ENCODE measurements at places on chromosomes 6 and 20.

DNA sequence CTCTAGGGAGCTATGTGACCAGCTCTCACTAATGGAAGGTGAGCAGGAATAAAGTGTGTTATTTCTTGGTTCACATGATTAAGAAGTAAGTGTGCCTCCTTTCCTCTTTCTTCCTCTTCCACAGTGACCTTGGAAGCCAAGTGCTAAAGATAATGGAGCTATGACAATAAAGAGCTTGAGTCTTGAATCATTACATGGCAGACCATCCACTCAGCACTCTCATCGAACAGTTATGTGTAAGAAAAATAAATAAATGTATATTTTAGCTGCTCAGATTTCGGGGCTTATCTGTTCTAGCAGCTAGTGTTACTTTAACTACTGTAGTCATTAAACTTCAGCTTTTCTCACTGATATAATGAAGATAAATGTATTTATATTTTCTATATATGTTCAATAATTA is 72.9 kb downstream of the HDGFL1 start:
- DNase-seq: no peak

DNA sequence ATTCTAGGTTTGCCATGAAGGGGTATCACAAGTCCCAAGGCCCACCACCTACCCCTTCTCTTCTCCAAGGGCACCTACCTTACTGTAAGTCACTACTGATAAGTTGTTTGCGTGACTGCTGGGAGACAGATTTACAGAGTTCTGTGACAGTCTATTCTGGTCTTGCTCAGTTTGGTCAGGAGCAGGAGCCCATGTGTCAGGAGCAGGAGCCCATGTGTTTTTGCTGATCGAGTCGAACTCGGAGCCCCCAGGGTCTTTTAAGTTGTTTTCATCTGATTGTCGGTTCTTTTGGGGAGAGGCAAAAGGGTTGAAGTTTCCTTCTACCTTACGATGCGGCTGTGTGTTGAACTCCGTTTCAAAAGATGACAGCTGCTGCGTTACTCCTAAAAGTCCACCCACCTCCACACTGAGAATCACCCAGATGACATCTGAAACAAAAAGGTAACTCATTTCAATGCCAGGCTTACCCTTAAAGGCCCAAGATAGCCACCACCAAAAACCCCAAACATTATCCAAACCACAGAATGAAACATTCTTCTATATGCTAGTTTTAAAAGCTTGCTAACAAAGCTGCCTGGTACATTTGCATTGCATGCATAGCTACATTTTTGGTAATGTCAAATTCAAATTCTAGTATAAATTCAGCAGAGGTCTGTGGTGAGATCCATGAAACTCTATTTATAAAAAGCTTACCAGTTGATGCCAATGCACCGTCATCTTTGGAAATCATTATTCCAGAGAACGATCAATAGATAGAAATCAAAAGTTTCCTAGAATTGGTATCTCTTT is 50.5 kb upstream of the SPDEF start:
- DNase-seq: no peak

GRCh38 chr6:679282-679681 is 13.7 kb downstream of the EXOC2 start:
- no peak for DNase-seq

DNA sequence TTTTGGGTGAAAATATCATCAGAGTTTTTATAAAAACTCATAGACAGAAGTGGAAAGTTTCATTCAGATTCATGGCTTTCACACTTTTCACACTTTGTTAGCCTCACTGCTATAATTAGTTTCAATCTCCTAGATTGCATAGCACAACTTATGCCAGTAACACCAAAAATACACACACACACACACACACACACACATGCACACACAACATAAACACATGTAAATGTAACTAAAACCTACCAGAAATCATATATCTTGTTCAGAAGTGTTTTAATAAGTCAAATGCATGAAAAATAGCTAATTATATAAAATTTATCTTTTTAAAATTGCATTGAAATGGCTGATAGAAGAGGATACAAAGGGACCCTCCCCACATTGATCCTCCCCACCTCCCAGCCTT is 347.8 kb upstream of the SLC35B3 start:
- DNase-seq: no peak

DNA sequence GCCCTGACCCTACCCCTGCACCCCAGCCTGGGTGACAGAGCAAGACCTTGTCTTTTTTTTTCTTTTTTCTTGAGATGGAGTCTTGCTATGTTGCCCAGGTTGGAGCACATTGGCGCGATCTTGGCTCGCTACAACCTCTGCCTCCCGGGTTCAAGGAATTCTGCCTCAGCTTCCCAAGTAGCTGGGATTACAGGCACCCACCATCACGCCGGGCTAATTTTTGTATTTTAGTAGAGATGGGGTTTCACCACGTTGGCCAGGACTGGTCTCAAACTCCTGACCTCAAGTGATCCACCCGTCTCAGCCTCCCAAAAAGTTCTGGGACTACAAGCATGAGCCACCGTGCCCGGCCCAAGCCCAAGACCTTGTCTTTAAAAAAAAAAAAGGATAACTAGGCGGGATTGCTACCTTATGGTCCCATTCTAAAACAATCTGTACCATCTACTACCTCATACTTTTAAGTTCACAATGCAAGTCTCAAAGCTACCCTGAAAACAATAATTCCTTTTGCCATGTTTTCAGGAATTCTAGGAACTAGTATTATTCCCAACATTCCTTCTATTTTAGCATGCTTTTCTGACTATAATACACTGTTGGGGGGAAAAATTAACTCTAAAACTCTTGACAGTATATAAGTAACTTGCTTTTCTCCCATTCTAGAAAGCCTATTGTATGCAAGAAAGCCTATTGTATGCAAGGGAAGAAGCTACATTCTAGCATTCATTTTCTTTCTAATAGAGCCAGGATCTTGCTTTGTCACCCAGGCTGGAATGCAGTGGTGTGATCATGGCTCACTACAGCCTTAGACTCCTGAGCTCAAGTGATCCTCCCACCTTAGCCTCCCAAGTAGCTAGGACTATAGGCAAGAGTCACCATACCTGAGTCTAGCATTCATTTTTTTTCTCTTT is 6.6 kb downstream of the TUBB start:
- DNase-seq: peak; percentile 39

- no peak for DNase-seq
Observed at GRCh38 chr6:151534576-151534975, 40.8 kb downstream of the CCDC170 start.

- peak; percentile 75 for DNase-seq
Observed at GRCh38 chr6:16331384-16332174, 93.2 kb downstream of the GMPR start.

- no peak for DNase-seq
Observed at GRCh38 chr6:90044833-90045381, 150.6 kb downstream of the GJA10 start.

- DNase-seq: no peak
Observed at GRCh38 chr6:149419696-149420404, 19.8 kb downstream of the SUMO4 start.

- DNase-seq: no peak
Observed at GRCh38 chr6:46338131-46338530, 153.1 kb downstream of the RCAN2 start.

GRCh38 chr6:129812145-129812777 is 48.9 kb downstream of the TMEM244 start:
- DNase-seq: no peak

GRCh38 chr6:19632786-19633185 is 204.4 kb upstream of the ID4 start:
- DNase-seq: peak; percentile 59

DNA sequence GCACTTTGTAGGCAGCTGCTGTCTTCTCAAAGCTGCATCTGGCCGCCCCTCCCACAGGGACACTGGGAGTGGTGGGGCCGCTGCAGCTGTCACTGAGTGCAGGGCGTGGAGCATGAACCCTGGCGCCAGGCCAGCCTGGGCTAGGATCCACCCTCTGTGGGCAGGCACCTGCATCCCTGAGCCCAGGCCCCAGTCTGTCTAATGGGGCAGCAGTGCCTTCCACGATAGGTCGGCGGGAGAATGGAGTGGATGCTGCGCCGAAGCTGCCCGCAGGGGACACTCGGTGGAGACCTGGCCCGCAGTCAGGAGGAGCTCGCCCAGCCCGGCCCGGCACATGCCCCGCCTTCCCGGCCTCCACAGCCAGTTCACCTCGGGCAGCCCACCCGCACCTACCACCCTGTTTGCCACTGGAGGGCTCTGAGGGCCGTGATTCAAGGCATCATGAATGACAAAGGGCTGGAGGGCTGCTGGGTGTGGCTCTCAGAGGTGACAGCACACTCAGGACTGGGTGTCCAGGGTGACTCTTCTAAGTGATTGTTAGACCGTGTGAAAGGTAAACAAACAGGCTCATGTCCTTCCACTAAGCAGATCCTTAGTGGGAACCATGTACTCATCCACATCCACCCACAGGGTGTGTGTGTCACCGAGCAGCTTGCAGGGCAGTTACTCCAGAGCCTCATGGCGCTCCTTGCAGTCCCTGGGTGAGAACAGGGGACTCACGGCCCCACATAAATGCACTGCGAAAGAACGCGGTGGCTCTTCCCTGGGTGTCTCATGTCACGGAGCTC is 133.9 kb downstream of the AGPAT4 start:
- no peak for DNase-seq

DNA sequence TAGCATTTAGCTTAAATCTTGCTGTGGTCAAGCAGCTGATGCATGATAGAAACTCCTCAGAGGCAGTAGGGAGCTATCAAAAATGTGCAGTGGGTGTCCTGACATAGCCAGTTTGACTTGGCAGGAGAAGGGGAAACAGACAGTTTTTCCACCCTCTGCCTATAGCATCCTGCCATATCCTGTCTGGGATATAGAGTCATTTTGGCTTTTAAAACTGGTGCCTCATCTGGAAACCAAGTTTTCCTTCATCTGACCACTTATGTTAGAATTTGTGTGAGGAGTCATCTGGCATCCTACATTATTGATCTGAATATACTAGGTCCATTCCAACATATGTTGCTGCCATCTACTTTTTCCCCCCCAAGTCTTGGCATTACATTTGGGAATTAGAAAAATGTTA is 284.1 kb downstream of the CD109 start:
- DNase-seq: no peak

- DNase-seq: no peak
Observed at GRCh38 chr20:50318710-50319109, 128.1 kb downstream of the CEBPB start.

- DNase-seq: no peak
Observed at GRCh38 chr20:766906-767305, 1.4 kb downstream of the SLC52A3 start.

DNA sequence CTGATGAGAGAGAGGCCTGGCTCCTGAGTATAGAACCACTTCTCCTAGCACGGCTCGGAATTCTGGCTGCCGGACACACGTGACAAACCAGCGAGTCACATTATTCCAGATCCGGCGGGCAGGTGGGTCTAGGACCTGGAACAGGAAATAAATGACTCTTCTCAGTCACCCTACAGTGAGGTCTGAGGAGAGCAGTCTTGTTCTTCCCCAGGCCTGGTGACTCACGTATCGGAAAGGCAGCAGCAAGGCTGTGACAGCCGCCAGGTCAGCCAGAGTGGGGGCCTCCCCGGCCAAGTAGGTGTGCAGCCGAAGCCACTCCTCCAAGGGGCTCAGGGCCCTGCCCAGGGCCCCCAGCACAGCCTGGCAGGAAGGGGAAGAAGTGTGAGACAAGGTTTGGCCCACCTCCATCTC is 2.8 kb downstream of the VARS1 start:
- no peak for DNase-seq

DNA sequence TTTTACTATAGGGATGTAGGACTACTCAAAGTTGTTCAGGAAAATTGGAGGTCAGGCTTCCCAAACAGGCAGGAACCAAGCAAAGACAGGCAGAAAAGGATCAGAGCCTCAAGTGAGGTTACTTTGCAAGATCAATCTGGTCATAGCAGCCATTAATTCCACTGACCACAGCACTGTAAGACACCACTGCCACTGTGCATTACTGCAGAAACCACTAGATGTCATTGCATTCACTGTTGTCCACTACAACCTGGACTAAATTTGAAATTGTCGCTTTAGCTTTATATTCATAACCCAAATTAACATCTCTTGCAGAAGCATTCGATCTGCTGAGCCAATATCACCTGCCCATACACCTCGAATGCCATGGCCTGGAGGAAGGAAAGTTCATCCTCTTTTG is 126.9 kb upstream of the UFL1 start:
- DNase-seq: no peak

DNA sequence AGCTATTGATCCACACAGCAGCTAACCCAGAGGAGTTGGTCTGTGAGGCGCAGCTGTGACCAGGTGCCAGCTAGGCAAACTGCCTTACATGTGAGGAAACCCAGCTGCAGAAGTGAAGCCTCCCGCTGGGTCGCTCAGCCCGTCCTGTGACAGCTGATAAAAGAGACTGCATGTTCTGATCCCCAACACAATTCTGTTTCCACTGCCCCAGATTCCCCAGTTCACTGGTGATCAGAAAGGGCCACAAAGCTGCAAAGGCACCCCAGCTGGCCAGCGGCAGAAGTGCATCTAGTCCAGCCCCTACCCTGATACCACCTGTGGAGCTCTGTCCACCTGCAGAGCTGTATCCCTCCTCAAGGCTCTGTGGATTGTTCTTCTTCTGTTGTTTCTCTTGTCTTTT is 64.5 kb downstream of the CTNNBL1 start:
- DNase-seq: no peak

- DNase-seq: peak; percentile 3
Observed at GRCh38 chr6:44556046-44556445, 168.5 kb downstream of the CDC5L start.

GRCh38 chr6:41302638-41303037 is 16.2 kb upstream of the TREM1 start:
- no peak for DNase-seq

DNA sequence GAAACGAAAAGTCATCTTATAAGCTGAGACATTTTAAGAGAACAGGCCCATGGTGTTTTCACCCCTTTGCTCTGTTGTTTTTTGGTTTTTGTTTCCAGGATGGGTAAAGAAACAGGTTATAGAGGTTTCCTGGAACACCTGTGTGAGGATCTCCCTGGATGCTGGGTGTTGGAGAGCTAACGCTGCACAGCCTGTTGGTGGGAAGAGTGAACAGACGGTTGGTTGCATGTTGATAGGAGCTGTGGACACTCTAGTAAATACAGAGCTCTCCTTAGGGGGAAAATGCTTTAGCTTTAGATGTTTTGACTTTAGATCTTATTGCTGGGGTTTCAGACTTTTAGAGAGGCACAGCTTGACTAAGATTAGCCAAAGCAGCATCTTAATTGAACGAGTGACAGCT is 235.2 kb downstream of the SOX4 start:
- DNase-seq: no peak

- DNase-seq: peak; percentile 41
Observed at GRCh38 chr6:112163295-112164257, 76.2 kb downstream of the FAM229B start.

- no peak for DNase-seq
Observed at GRCh38 chr6:51430589-51430988, 611.9 kb downstream of the TFAP2B start.

GRCh38 chr6:117481278-117481925 is 1.1 kb upstream of the DCBLD1 start:
- DNase-seq: no peak

Data from NCI-H1417 (cell line).